ENCODE measurements at places on chromosomes 11 and 22.

DNA sequence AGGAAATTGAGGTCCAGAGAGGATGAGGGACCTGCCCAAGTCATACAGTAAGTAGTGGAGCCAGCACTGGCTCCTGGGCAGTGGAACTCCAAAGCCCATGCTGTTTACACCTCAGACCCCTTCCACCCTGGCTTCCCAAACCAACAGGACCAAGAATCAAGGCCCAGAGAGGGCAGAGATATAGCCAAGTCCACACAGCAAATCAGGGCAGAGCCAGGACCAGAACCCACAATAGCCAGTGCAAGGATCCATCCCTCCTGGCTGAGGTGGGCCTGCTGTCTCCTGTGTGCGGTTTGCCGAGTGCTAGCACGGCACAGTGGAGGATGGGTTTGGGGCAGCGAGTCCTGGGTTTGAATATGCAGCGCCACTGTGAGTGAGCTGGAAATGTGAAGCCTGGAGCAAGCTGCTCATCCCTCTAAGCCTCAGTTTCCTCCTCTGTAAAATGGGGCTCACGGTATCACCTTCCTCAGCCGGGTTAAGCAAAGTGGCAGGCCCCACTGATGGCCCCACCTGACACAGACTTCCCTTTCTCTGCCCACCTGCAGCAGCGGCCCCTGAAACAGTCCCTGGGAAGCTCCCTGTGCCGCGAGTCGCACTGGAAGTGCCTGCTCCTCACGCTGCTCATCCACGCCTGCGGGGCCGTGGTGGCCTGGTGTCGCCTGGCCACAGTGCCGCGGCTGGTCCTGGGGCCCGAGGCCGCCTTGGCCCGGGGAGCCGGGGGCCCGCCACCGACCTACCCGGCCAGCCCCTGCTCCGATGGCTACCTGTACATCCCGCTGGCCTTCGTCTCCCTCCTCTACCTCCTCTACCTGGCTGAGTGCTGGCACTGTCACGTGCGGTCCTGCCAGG, 2.3 kb downstream of the TMEM151A start:
- DNase-seq, result no peak

DNA sequence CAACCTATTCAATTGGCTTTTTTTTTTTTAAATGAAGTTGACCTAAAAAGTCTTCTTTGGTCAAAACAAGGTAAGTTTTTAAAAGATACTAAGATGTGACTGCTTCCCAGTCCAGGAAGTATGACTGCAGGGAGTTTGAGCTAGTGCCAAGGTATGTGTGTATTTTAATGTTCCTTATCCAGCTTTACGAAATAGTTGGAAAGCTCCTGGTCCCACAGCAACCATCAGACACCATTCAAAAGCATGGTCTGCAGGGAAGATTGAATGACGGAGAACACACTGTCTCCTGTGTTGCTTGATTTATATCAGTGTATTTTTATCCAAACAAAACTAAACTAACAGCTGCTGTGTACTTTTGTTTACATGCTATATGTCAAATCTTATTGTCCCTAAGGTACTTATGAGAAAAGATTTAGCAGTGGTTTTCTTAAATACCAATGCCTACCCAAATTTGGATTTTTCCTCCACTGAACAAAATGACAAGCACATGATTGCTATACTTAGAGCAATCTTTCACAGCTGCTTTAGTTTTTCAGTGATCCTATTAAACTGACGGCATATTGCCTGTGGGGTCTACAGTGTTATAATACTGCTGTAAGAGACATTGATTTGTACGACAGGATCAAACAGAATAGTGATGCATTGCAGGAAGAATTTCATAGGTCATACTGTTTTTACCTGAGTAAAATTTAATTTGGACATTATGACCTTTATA, 122.9 kb downstream of the DCDC1 start:
- no peak for DNase-seq

- no peak for DNase-seq
Observed at GRCh38 chr22:48367731-48368130, 1459.9 kb downstream of the BRD1 start.

- no peak for DNase-seq
Observed at GRCh38 chr22:27583856-27584255, 217.7 kb downstream of the MN1 start.

- DNase-seq, result no peak
Observed at GRCh38 chr11:70643642-70644041, 245.3 kb downstream of the CTTN start.

GRCh38 chr22:17477391-17477833, 85.9 kb upstream of the SLC25A18 start:
- DNase-seq, result no peak

DNA sequence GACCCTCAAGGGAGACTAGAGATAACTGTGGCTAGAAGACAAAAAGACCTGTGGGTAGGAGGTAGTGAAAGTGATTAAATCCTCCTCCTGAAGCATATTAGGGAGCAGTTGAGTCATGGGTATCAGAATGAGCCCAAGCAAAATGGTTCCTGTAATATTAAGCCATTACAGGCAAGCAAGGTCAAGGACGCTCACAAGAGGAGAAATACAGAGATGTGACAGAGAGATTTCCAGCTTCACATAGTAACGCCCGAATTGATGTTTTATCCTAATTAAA, 77.7 kb downstream of the FAM76B start:
- DNase-seq, result peak; percentile 21

DNA sequence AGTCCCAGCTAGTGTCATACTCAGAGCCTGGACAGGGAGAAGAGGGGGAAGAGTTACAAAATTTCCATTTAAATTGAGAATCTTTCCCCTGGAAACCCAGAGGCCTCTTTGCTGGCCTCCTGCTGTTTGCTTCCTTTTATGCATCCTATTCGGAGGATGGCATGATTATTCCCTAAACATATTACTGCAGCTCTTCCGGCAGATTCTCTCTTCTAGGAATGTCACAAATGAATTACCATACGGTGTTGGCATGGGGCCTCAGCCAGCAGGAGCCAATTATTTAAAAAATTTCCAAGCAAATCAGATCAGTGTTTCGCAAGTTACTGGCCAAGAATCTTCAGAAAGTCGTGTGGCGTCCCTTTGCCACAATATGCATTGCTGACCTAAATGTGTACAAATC, 326.7 kb upstream of the NCAM1 start:
- no peak for DNase-seq

GRCh38 chr22:30305519-30305905, 16.2 kb upstream of the CASTOR1 start:
- DNase-seq, result peak; percentile 56

GRCh38 chr11:46492532-46492931, 101.0 kb upstream of the CHRM4 start:
- no peak for DNase-seq
